ENCODE measurements at places on chromosomes 5 and 9. TPM values are rescaled to one million over a fixed set of nuclear protein-coding genes. Genes with fewer than 3 reads are reported as not detected.
A peak's percentile ranks its signal among the peaks of the same experiment; 100 is the strongest.

Gene PCDHB15
- 1.0 TPM for total RNA-seq

Gene MYMK
- total RNA-seq = not detected

Gene TPM2
- 423 TPM for total RNA-seq

Gene PCDHGA9
- total RNA-seq = 2.8 TPM

Gene C9orf50
- total RNA-seq = not detected

Gene PCDHGA1
- 1.6 TPM for total RNA-seq

Gene CDX1
- total RNA-seq = not detected

Gene IFNB1
- total RNA-seq = not detected

Gene PURA
- total RNA-seq = 11.5 TPM

Gene CMYA5
- 0.16 TPM for total RNA-seq

- DNase-seq = no peak
Measured at GRCh38 chr9:118957585-118957984, 411.6 kb downstream of the BRINP1 start.

- no peak for DNase-seq
Measured at GRCh38 chr9:93107151-93107824, 11.3 kb downstream of the CARD19 start.

- no peak for DNase-seq
Measured at GRCh38 chr5:68339921-68340321, 124.4 kb downstream of the PIK3R1 start.

DNA sequence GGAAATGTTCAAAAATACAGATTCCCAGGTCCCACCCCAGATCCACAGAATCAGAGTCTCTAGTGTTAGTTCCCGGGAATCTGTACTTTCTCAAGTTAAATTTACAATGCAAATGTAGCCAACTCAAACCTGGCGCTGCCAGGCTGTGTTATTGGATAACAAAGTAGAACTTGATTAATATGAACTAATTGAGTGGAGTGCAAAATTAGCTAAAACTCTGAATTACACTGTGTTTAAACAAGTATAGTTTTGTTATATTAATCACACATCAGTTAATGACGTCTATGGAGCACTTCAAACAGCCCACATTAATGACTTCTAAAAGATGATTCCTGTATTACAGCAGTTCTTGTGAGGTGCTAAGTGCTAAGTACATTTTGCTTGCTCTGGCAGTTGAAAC is 32.4 kb upstream of the CYFIP2 start:
- no peak for DNase-seq

GRCh38 chr5:143758750-143759149 is 53.2 kb upstream of the HMHB1 start:
- no peak for DNase-seq

GRCh38 chr5:110058175-110058574 is 368.4 kb downstream of the MAN2A1 start:
- no peak for DNase-seq

DNA sequence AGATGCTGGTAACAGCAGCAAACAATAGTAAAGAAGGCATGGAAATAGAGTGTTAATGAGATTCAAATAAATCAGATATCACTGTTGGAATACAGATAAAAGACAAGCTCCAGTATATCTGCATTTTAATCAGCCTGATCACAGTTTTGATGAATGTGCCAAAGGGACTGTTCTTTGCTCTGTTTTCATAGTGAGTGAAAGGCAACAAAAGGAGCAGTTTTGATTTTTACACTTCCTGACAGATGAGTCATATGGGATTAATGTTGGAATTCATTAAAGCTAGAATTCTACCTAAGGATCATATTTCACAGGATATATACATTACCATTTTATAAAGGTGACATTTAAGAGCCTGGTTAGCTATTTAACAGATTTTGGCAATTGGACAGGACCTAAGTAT is 743.3 kb upstream of the PTPRD start:
- DNase-seq = peak; percentile 23

- peak; percentile 16 for DNase-seq
Measured at GRCh38 chr9:124010665-124011321, 775 bp upstream of the LHX2 start.

GRCh38 chr5:62371409-62371808 is 32.3 kb downstream of the DIMT1 start:
- no peak for DNase-seq

GRCh38 chr5:43156388-43156787 is 35.6 kb upstream of the NIM1K start:
- DNase-seq = no peak

- no peak for DNase-seq
Measured at GRCh38 chr5:5560016-5560415, 137.5 kb downstream of the ICE1 start.

GRCh38 chr5:110738503-110738811 is 350 bp upstream of the SLC25A46 start:
- DNase-seq = no peak

DNA sequence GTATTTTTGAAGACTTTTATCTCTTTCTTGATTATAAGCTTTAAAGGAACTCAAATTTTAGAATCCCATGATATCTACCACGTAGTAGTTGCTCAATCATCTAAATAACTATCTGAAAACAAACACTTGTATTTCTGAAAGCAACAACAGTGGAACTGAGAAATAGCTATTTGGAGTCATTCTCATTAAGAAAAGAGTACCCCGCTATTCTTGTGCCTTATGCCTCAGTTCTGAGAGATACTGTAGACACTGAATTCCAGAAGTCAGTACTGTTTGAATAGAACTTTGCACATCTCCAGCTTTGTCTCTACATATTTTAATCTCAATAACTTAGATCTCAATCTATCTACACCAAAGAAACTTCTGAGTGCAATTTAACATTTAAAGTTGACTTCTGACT is 11.4 kb downstream of the CHD1 start:
- DNase-seq = no peak

GRCh38 chr5:35856765-35857351 is at the start of gene IL7R:
Gene IL7R, plus strand, starts transcription at chr5:35856891. Its CDS starts 87 bp downstream, at chr5:35856978.
- DNase-seq = peak; percentile 85

- DNase-seq = peak; percentile 47
Measured at GRCh38 chr9:106860721-106861639, 2.0 kb upstream of the ZNF462 start.

DNA sequence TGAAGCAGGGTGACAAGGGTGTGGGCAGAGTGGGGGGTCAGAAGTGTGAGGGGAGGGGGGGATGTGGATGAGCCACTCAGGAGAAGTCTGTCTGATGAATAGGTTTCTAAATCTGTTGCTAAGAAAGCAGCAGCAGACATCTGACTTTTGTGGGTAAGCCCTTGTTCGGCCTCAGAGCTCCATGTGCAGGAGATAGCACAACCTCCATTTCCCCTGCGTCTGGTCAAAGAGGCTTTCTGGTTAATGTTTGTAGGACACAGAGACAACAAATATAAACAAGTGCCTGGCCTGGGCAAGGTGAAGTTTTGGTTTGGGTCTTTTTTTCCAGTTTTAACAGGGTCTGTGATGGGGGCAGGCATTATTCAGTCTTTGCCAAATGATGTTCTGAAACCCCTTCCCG is 57.0 kb upstream of the GNE start:
- DNase-seq = no peak

DNA sequence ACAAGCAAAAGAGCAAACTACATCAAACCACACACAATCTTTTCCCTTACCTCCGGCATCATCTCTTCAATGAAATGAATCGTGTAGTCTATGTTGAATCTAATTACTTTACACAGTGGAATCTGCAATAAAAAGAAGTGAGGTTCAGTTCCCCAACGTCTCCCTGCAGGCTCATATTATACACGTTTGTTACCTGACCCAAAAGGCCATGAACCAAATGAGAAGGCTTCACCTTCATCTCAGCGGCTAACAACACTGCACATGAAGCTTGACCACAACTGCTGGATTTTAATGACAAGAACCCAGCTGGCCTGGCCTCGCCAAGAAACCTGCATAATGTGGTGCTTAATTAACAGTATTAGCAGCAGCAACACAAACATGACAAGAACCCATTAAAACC is 45.5 kb downstream of the DROSHA start:
- DNase-seq = no peak

- peak; percentile 67 for DNase-seq
Measured at GRCh38 chr9:32705059-32705458, 69.6 kb upstream of the TAF1L start.

DNA sequence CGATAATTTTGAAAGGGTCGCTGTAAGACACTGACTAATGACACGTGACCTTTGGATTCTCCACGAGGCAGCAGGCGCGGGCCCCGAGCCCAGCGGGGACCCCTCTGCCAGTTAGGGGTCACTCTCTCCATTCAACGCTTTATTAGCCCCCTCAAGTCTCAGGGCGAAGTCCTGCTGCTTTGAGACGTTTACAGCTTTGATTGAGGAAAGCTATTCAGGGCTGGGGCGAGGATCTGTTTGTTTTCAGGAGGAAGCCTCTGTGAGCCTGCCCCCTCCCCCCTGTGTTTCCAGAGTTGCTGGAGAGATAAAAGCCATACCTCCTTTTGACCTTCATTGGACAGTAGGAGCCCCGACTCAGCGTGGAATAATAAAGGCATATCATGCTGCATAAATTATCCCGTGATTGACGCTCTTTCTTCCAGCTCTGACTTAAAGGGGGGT is 31.4 kb upstream of the MSX2 start:
- DNase-seq = no peak

DNA sequence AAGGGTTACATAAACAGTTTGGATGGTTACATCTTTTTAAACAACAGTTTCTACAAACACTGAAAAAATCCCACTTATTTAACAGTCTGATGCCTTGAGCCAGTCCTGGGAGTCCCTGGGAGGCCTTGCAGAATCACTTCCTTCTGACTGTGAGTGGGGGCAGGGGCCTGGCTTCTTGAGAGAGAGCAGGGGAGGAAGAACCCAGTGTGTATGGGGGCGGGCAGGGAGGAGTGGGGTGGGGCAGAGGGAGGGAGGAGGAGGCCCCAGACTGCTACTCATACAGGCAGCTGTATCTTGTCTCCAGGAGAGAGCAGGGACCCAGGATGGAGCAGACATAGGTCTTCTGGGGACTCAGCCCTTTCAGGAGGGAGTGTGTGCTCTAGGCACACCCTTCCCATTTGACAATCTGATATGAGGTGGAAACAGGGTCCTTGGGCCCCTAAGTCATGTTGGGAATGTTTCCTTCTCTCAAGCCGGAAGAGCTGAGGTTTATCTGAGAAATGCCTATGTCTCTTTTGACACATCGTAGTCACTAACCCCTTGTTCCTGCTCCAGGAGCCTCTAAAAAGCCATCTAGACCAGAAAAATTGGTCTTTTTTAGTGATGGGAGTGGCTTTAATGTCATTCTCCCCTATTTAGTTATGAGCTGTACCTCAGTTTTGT is 52.8 kb downstream of the IRF1 start:
- peak; percentile 69 for DNase-seq

GRCh38 chr5:155097995-155098394 is 84.4 kb downstream of the KIF4B start:
- no peak for DNase-seq

- DNase-seq = no peak
Measured at GRCh38 chr5:154318691-154319090, 127.1 kb upstream of the SAP30L start.

GRCh38 chr9:70120834-70121510 is 77.3 kb downstream of the MAMDC2 start:
- DNase-seq = peak; percentile 95

DNA sequence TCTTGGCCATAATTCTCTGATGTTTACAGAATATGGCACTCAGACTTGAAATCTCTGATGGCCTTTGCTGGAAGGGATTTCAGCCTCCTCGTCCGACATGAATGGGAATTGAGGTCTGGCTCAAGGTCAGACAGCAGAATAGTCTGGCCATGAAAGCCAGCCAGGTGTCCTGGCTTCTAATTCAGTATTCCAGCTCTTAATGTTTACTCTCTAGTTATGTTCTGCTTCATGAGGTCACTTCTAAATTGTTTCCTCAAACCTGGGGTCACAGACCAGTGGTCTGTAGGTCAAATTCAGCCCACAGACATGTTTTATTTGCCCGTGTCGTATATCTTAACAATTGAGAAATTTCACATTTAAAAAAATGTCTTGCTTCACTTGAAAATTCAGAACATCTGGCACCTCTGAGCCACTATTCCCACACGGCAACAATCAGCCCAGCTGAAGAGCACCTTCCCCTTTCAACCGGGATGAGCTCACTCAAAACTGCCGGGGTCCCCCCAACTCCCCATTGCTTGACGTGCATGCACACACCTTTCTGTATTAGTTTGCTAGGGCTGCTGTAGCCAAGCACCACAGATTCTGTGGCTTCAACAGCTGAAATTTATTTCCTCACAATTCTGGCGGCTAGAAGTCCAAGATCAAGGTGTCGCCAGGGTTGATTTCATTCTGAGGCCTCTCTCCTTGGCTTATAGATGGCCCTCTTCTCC is 243.5 kb downstream of the ENC1 start:
- peak; percentile 28 for DNase-seq

- no peak for DNase-seq
Measured at GRCh38 chr9:77453825-77454647, 194.1 kb downstream of the GNA14 start.

- peak; percentile 55 for DNase-seq
Measured at GRCh38 chr5:164433106-164433870, 927.9 kb downstream of the MAT2B start.

DNA sequence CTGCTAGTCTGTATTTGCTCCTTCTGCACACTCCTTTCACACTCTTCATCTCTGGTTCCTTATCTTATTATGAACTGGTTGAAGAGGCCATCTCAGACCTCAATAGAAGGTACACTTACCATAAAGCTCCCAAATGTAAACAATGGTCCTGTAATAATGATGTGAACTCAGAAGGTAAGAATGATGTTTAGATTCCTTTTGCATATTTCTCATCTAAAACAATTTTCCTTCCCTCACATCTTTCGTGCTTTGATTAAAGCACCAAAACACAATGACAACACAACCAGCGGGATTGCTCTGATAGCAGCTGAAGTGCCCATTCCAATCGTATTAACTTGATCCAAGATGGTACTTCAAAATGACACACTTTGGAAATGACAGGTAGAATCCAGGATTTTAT is 34.3 kb downstream of the NFIB start:
- DNase-seq = no peak

- DNase-seq = no peak
Measured at GRCh38 chr9:21413151-21413550, 4.2 kb downstream of the IFNA8 start.

DNA sequence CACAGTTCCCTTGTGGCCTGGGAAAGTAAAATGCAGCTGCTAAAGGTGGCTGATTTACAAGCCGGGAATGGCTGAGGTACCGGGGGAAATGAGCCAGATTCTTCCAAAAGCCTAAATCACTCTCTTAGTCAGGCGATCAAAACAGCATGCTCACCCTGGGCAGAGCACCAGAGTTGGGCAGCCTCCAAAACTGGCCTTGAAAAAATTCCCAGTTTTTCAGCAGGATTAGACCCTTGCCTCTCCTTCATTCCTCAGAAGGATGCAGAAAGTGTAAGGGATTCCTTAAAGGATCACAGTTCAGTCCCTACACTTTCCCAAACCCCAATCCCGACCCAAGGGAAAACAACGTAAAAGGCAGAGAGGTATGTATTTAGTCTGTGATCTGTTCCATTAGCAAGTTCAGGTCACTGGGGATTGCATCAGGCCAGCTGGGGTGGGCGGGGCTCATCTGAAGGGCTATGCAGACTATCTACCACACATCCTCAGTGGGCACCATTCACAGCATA is 16.9 kb downstream of the TMEM174 start:
- peak; percentile 70 for DNase-seq

GRCh38 chr9:30075451-30076199 is 2308.8 kb upstream of the ACO1 start:
- DNase-seq = peak; percentile 81

GRCh38 chr5:40401284-40402006 is 278.3 kb upstream of the PTGER4 start:
- DNase-seq = no peak

GRCh38 chr5:18244309-18244708 is 610.0 kb downstream of the TAF11L14 start:
- no peak for DNase-seq
